ENCODE measurements at places on chromosomes 5 and 9. TPM values are rescaled to one million over a fixed set of nuclear protein-coding genes. Genes with fewer than 3 reads are reported as not detected.

The DMRT3 gene
- not detected for total RNA-seq

DNA sequence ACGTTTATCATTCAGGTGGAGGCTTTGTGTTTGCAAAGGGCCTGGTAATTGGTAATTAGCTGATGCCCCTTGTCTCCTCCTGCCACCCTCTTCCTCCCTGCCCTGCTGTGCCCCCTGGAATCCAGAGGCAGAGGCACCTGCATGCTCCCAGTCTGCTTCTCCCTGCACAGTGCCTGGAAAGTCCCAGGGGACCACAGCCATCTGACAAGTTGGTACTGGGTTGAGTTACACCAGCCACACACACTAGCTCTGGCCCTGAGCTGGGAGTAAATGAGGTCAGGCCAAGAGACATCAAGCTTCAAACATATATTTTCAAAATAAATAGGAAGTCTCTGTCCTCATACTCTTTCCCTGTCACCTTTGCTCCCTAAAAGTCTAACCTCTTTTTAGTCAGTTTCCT lies 56.3 kb downstream of the INSYN2B start:
- no peak for DNase-seq

GRCh38 chr5:144538845-144539244 lies 368.2 kb downstream of the KCTD16 start:
- DNase-seq: no peak

- no peak for DNase-seq
These were observed 83.0 kb upstream of the FREM1 start for GRCh38 chr9:14993061-14993800.

- no peak for DNase-seq
These were observed 239.9 kb upstream of the PANK3 start for GRCh38 chr5:168819004-168819621.

GRCh38 chr9:107465467-107466451 lies 23.8 kb downstream of the KLF4 start:
- DNase-seq: no peak

- DNase-seq: no peak
These were observed 7.2 kb upstream of the TXNDC8 start for GRCh38 chr9:110344821-110345220.

Data from HepG2 (cell line).